Esophagus mucosa (tissue), 1 donor: ENCODE measurements at places on chromosomes 2 and 18.
A peak's percentile ranks its signal among the peaks of the same experiment; 100 is the strongest.

GRCh38 chr2:23791030-23791429 lies 135.9 kb downstream of the ATAD2B start:
- no peak for ATAC-seq

DNA sequence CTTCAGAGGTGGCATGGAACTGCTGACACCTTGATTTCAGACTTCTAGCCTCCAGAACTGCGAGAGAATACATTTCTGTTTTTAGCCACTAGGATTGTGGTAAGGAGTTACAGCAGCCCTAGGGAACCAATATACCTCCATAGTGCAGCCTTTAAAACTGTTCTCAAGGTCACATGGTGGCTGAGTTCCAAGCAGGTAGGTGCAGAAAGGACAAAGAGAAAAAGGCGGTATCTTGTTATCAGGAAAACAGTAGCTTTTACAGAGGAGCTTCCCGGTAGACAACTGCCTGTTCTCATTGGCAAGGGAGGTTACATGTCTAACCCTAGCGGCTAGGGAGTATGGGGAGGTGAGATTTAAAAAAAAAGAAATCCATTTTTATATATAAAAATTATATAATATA lies 96.2 kb upstream of the BCL2L11 start:
- ATAC-seq, result no peak

- ATAC-seq, result no peak
Measured at GRCh38 chr18:22455425-22456115, 37.9 kb upstream of the CTAGE1 start.

DNA sequence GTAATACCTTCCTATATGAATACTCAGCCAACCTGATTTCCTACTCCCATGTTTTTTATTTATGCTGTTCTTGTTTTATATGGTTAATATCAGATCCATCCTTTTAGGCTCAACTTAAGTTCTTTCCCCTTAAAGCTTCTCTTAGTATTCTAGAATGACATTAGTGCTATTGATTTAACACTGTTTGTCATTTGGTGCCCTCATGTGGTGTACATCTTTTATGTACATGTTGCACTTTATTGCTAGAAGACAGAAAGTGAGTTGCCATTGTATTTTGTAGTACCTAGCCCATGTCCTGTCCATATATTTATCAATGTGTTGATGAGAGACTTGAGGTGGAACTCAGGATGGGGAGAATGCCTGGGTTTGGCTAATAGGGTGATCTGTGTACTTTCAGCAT lies 2.5 kb downstream of the HTRA2 start:
- no peak for ATAC-seq

DNA sequence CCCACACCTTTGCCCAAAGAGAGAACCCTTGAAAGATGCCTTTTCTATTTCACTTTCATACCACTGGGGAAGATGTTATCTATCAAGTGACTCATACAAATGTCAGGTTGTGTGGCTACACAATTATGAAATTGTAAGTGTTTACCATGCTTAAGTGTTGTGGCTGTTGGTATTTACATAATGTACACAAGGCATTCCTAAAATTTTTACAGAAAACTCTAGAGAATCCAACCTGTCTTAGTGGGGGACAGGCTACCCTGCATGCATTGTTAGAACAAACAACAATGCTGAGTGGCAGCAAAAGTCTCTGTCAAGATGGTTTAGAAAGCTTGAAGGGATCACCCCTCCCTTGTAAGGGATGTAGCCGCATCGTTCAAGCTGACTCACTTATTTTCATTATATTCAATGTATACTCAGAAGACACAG lies 5.5 kb upstream of the MGAT4A start:
- no peak for ATAC-seq

DNA sequence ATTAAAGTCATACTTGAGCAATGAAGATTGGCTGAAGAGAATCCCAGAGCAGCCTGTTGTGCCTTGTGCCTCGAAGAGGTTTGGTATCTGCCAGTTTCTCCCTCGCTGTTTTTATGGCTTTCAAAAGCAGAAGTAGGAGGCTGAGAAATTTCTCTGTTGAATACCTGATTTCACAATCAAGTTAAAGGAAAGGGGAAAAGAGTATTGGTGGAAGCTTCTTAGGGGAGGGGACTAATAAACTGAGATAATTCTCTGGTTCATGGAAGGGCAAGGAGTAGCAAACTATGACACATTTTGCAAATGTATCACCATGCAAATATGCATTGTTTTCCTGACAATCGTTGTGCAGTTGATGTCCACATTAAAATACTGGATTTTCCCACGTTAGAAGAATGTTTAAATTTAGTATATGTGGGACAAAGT lies at the start of gene IL1B:
TSS of gene IL1B (minus strand) at position 85 of the 423 bp plus-strand sequence. CDS start 550 bp downstream, outside the sequence.
- ATAC-seq, result peak; percentile 85
